ENCODE measurements at places on chromosomes 2 and 18.

GRCh38 chr2:46296840-46297545 is at the start of gene EPAS1:
TSS of gene EPAS1 (plus strand) at chr2:46297407. CDS start at chr2:46297912, 505 bp downstream.
- DNase-seq: peak; percentile 95

DNA sequence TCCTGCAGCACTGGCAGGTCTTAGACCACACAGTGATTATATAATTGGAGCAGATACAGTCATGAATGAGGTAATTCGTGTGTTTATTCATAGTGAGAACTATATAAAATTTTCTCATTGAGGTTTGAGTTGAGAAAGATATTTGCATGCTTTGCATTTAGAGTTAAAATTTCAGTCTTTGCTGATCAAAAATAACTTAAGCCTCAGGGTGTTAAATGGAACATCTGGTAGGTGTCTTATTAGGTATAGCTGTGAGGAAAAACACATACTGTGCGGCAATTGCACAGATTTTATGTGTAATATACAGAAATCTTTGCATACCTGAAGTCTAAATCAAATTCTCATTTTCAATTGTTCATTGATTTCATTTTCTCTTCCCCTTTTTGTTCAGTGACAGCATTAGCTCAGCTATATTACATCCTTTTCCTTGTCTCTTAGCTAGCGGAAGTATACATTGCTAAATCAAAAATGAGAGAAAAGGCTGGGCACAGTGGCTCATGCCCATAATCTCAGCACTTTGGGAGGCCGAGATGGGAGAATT is 21.2 kb downstream of the GORASP2 start:
- DNase-seq: no peak

DNA sequence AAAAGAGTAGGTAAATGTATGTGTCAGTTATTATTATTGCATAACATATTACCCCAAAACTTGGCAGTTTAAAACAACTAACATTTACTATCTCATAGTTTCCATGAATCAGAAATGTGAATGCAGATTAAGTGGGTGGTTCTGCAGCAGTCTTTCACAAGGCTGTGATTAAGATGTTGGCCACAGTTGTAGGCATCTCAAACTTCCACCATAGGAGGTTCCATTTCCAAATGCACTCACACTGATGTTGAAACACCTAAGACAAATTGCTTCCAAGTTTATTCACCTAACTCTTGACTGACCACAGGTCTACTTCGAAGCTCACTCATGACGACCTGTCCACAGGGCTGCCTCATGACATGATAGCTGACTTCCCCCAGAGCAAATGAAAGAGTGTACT is 360.8 kb downstream of the GRB14 start:
- no peak for DNase-seq

DNA sequence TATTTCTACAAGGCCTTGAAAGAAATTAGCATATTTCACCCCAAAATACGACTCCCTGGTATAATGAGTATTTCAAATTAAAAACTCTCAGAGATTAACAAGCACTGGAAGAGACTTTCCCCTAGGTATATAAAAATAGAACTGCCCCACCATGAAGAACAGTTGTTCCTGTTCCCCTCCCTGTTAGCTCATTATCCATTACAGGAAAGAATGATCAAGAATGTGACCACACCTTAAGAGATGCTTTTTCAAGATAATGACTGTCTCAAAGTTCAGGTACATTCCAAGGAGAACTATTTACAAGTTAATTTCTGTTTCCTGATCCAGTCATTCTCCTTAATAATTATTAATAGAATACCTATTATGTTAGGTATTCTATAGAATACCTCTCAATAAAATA is 1220.6 kb upstream of the CDH2 start:
- no peak for DNase-seq

GRCh38 chr2:111617299-111618225 is 266.4 kb downstream of the ANAPC1 start:
- no peak for DNase-seq

- no peak for DNase-seq
Measured at GRCh38 chr2:23393722-23394121, 8.7 kb downstream of the KLHL29 start.
